Activated CD4-positive, alpha-beta T cell treated with anti-CD3 and anti-CD28 coated beads, Interleukin-2, amount 50 U/mL, for 4 hours (primary cell): ENCODE measurements at places on chromosomes 3 and 15.

DNA sequence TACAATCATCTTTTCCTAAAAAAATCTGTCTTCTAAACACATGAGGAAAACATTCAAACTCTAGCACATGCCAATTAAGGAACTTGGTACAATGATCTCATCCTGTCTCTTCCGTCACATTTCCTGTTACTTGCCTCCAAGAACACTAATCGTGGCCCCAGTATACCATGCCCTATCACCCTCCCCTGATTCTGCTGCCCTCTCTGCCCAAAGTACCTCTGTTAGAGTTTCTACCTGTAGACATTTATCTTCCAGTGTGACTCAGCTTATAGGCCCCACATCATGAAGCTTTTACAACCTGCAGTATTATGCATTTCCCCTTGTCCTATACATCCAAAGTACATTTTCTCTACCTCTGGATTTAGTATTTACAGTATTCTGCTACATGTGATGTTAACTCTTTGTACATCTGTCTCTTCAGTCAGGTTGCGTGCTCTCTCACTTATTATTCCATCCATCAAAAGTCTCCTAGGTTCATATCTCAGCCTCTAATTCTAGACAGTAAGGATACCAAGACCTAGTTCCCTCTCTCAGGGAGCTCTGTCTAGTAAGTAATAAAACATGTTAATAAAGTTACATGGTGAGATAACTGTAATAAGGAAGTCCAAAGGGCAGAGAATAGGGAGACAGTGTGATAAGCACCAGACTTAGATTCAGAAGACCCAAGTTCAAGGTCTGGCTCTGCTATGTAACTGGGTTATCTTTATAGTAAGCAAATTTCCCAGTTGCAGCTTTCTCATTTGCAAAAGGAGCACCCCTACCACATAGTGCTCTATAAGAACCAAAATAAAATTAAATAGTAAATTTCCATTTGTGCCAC is 8.9 kb upstream of the SEMA6D start:
- no peak for DNase-seq

GRCh38 chr3:194688200-194688740 is 2.6 kb downstream of the FAM43A start:
- no peak for DNase-seq

GRCh38 chr15:73794443-73795133 is 41.4 kb upstream of the INSYN1 start:
- no peak for DNase-seq

GRCh38 chr3:45684327-45684892 is 4.8 kb upstream of the SACM1L start:
- no peak for DNase-seq

GRCh38 chr3:45644791-45645201 is 44.4 kb upstream of the SACM1L start:
- DNase-seq: no peak
